ENCODE measurements at places on chromosomes 3 and 15.

GRCh38 chr3:156725682-156726081 is 51.3 kb downstream of the TIPARP start:
- no peak for DNase-seq

DNA sequence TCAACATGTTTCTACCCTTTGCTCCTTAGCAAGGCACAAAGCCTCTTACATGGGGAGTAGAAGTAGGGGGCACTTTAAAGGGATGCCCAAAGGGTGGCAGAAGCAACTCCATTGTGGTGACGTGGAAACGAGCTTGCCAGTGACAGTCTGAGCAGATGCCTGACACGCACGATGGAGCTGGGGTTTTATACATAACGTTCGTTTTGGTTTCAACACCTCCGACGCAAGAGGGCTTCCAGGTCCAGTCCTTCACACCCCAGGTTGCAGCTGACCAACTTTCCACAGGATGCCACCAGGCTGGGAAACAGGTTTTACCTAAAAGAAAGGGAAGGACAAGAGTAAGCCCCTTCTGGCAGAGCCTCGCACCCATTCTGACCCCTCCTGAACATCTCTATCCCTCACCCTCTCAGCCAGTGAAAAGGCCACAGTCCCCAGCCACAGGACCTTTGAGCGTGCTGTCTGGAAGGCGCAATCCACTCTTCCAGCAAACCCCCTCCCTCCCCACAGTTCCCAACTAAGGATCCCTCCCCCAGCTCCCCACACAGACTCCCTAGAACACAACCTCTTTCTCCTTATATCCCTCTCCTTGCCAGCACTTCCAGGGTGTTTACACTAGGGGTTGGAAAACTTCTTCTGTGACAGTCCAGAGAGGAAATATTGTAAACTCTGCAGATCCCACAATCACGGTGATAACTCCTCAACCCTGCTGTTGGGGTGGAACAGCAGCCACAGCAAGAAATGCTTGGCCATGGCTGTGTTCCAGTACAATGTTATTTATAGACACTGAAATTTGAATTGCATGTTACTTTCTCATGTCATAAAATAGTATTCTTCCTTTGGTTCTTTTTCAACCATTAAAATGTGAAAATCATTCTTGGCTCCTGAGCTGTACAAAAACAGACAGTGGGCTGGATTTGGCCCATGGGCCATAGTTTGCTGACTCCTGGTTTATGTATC is 36.2 kb downstream of the FAM174B start:
- no peak for DNase-seq

DNA sequence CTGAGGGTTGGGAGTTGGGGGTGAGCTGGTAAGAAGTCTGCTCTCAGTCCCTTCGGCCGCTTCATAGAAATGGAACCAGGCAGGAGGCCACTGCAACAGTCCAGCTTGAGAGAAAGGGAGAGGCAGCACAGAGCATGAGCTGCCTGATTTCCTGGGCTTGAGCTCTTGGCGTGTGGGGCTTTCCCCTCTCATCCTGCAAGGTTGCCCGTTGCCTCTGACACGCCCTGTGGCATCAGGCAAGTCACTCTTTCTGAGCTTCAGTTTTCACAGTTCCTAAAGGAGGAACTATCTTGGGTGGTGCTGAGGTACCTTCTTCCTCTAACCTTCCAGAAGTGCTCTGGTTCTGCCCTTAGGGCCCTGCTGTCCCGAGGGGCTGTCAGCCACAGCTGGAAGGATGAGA is 4.9 kb downstream of the MESP2 start:
- peak; percentile 80 for DNase-seq

DNA sequence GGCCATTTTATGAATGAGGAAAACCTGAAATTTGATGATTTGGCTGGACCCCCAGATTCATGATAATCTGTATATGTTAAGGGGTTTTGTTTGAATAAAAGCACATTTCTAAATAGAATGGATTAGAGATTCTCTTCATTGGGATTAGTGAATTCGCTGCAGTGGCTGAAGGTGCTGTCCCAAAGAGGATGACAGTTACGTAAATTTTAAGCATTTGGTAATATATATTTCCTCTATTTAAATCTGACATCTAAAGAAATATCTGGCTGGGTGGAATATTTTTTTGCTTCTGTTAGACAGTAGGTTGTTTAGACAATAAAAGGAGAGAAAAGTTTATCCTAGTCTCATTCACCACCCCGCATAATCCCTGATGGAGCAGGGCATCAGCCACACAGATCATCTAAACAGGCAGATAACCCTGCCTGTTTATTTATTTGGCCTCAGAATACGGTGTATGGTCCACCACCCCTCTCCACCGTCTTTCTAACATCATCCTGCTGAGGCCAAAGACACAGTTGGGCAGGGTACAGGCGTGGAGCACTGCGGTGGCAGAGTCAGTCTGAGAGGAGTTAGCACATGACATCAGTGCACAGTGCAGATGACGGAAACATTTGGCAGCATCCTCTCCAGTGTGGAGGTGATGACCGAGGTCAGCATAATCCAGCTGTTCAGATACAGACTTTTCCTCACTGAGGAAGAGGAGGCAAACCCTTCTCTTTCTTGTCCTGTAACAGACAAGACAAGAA is 20.4 kb upstream of the NFKBIZ start:
- peak; percentile 51 for DNase-seq

GRCh38 chr3:5690904-5691532 is 503.5 kb downstream of the EDEM1 start:
- no peak for DNase-seq
